ENCODE measurements at places on chromosomes 6 and 20.

DNA sequence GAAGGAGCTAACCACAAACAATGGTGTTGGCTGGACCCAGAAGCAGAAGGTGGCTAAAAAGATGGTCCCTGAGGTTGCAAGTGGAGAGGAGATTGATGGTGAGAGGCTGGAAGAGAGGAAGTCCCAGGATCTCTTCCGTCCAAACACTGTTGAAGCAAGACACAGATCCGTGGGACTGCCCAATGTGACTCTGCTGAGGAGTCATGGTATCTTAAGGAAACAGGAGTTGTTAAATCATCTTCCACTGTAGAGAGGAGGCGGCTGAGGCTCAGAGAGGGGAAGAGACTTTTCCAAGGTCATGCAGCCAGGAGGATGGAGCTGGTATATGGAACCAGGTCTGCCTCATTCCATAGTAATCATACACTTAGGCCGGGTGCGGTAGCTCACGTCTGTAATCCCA, 4.1 kb upstream of the ZNF335 start:
- no peak for DNase-seq

- no peak for DNase-seq
These were observed 55.5 kb upstream of the PLCB1 start for GRCh38 chr20:8076306-8077136.

GRCh38 chr6:145544514-145544913, 190.8 kb downstream of the EPM2A start:
- DNase-seq, result no peak

GRCh38 chr6:52390361-52390727, 28.4 kb downstream of the PAQR8 start:
- peak; percentile 85 for DNase-seq

DNA sequence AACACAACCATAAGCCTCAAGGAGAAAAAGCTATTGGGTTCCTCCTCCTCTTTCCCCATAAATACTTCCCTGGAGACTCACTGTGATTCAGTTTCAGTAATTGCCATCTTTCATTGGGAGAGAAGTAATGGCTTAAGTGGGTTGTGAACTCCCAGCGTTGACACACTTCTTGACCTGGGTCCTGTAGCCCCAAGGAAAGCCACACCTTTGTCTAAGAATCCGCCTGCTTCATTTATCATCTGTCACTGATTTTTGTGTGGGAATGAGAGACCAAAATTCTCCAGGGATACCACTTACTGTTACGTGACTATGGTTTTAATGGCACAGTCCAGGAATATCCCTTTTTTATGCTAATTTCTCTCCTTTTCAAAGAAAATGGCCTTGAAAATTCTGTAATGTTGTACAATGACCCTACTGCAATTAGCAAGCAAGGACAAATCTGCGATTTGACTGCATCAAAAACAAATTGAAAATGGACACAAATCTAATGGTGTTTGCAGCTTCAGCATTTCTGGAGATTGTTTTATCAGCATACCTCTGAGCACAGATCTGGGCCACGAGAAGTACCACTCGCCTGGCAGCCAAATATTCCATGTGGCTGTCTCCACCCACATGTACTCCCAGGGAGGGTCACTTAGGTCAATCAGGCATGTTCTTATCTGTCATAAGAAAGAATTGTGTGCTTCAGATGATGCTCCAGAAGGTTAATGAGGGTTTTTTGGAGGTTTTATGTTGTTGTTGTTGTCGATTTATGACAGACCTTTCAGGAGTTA, 29.8 kb downstream of the DCBLD1 start:
- DNase-seq, result no peak

DNA sequence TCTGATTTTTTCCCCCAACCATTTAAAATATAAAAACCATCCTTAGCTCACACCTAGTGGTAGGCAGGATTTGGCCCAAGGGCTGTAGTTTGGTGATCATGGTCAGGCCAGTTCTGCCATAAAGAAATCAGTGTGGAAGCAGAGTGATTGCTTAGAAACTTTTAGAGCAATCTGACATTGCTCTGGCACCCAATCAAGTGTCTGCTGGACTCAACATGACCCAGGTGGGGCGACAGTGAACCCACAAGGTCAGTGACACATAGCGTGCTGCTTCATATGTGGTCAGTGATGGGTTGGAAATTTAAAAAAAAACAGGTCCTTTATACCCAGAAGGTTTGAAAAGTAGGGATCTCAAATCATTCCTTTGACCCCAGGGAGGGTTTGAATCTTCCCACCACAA, 107.9 kb downstream of the BANF2 start:
- DNase-seq, result no peak

GRCh38 chr20:62476056-62476838, 452 bp upstream of the GATA5 start:
- DNase-seq, result no peak

DNA sequence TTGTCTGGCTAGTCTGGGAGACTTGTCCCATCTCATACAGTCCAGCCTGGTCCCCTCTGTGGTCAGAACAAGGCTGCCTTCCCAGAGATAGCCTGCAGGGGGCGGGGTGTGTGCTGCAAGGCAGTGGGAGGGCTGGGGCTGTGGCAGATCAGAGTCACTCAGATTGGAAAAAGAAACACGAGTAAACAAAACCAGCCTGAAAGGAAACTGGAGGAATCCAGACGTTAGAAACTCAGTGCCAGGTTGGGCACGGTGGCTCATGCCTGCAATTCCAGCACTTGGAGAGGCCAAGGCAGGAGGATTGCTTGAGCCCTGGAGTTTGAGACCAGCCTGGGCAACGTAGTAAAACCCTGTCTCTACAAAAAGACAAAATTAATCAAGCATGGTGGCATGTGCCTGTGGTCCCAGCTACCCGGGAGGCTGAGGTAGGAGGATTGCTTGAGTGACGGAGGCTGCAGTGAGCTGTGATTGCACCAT, 20.2 kb downstream of the LEMD2 start:
- peak; percentile 49 for DNase-seq
